ENCODE measurements at places on chromosomes 13 and 19.

DNA sequence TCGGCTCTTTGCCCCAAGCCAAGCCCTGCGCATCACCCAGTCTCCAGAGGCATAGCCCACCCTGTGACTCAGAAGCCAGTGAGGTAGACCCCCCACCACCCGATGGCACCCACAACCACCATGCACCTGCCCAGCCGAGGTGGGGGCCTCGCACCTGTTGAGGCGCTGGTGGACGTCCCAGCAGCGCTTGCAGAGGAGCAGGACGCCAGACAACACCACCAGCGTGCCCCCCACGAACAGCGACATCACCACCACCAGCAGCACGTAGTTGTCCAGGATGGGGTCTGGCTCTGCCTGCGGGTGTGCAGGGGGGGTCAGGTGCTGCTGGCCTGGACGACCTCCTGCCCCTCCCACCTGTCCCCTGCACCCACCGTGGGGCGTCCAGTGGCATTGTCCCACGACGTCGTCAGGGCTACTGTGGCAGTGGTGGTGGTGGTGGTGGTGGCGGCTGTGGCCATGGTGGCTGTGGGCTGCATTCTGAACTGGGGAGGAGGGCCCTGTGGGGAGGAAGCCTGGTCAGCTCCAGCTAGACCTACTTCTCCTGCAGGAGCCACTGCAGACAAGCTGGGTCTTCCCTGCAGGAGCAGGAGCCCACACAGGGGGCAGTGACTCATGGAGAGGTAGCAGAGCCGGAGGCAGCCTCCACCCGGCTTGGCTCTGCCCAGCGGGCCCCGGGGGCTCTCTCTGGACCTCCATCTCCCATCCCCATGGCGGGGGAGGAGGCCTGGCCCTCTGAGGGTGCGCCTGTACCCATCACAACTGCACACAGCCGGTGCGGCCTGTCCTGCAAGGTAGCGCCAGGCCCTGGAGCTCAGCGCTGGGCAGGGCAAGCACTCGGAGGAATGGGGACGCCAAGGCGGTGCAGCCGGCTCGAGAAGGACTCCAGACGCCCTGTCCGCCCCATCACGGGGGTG lies 1.9 kb downstream of the CBARP start:
- no peak for DNase-seq

- DNase-seq: no peak
Observed at GRCh38 chr13:93472814-93473296, 246.2 kb downstream of the GPC6 start.

- DNase-seq: peak; percentile 44
Observed at GRCh38 chr19:46745030-46745429, 827 bp upstream of the FKRP start.

- no peak for DNase-seq
Observed at GRCh38 chr19:7933411-7933810, 7.5 kb upstream of the CTXN1 start.

GRCh38 chr13:87123987-87124784 lies 547.0 kb upstream of the SLITRK5 start:
- peak; percentile 74 for DNase-seq

DNA sequence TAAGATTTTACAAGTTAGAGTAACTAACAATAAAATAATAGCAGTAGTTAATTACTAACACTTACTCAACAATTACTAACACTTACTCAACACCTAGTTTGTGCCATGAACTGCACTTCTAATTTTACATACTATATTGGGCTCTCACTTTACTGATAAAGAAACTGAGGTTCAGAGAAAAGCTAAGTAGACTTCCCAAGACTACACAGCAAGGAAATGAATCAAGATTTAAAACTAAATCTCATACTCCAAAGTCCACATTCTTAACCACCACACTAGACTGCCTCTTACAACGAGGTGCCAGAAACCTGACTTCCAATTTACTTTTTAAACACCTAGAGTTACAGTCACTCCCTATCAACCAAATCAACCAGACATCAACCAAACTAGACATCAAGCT lies 25.1 kb downstream of the RBM26 start:
- no peak for DNase-seq
